ENCODE measurements at places on chromosomes 6 and 20. TPM values are rescaled to one million over a fixed set of nuclear protein-coding genes. Genes with fewer than 3 reads are reported as not detected.

DNA sequence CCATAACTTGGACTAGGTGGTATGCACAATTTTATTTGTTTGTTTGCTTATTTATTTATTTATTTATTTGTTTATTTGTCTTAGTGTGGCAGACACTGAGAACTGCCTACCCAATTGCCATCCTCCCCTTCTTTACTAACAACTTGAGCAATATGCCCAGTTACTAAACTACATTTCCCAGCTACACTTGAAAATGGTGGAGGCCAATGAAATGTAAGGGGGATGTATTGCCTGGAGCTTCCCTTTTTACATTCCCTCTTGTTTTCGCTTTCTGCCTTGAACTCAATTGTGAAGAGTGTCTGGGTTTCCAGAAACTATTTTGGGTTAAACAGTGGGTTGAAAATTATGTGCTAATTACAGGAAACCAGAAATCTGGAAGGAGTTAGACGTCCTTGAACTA is 152.7 kb upstream of the FKBP1C start:
- no peak for DNase-seq

DNA sequence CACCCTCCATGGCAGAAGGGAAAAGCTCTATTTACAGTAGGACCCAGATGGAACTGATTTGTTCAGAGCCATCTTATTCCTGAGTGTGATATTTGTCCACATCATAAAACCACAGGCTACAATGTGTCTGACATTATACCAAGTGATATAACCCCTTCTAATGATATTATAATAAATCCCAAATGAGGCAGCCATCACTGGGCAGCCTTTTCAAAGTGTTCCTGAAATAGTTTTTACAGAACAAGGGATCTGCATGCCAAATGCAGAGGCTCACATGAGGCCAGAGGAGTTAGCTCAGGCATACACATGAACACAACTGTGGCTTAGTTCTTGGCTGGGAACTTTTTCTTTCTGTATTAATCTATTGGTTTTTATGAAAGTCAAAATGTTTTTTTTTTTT is 207.7 kb downstream of the MAFB start:
- DNase-seq: no peak

SCRT2 gene
- total RNA-seq: not detected

DNA sequence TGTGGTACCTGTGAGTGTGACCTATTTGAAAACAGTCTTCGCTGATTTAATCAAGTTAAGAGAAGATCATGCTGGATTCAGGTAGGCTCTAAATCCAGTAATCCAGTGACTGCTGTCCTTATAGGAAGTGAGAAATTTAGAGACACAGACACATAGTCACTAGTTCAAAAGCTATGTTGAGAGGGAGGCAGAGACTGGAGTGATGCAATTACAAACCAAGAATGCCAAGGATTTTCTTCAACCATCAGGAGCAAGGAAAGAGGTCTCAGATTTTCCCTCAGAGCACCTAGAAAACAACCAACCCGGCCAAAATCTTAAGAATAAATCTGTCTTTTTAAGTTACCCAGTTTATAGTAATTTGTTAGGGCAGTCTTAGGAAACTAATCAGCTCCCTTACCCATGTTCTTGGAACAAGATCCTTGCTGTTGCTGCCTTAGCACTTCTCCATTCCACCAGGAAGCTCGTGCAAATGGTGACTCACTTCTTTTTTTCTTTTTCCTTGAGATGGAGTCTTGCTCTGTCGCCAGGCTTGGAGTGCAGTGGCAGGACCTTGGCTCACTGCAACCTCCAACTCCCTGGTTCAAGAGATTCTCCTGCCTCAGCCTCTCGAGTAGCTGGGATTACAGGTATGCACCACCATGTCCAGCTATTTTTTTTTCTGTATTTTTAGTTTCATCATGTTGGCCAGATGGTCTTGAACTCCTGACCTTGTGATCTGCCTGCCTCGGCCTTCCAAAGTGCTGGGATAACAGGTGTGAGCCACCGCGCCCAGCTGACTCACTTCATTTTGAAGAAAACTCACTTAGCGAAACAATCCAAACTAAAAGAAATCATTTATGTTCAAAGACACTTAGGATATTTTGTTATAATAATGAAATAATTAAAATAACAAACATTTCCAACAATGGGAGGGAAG is 34.4 kb upstream of the ZNF184 start:
- no peak for DNase-seq

GRCh38 chr6:37069639-37070038 is 64.2 kb downstream of the FGD2 start:
- no peak for DNase-seq

- DNase-seq: no peak
Measured at GRCh38 chr6:108633436-108633835, 72.7 kb downstream of the FOXO3 start.

PTGIS gene
- total RNA-seq: 31.3 TPM

- peak; percentile 60 for DNase-seq
Measured at GRCh38 chr20:46350201-46350985, 42.1 kb upstream of the CDH22 start.

- DNase-seq: no peak
Measured at GRCh38 chr6:68633281-68633971, 1.7 kb upstream of the ADGRB3 start.

KHDRBS2 gene
- 14.0 TPM for total RNA-seq

DNA sequence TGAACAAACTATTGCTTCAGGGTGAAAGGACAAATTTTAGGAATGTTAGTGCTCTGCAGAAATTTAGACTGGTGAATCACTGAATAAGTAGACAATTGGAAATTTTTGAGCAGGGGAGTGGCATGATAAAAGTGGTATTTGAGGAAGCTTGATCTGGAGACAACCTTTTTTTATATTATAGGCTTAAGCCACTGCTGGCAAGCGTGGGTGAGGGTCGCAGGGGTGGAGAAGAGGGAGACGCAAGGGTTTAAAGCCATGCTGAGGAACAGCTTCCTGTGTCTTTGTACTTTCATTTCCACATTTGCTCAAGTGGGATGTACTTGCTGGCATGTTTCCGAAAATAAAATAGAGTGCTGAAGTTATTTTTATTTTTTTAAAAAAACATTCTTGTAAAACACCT is 23.7 kb downstream of the NCOA7 start:
- no peak for DNase-seq

DNA sequence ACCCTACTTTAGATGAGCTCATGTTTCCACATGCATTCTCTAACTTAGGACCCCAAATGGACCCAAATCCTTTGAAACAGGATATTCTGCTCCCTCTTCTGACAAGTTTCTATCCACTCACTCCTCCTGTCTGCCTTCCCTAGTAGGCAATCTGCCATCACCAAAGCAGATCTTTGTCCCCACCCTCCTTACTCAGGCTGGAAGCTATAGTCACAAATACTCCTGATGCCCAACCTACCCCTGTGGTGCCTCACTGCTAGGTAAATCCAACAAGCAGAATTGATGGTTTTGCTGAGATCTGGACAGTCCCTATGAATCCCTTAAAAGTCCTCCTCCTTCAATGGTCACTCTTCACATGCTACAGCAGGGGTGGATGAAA is 21.7 kb downstream of the ELOVL5 start:
- no peak for DNase-seq

SYTL3 gene
- 0.25 TPM for total RNA-seq

- DNase-seq: peak; percentile 93
Measured at GRCh38 chr6:33276864-33277662, at the start of gene B3GALT4. Gene B3GALT4, plus strand, starts transcription at chr6:33277123. Its CDS starts 297 bp downstream, at chr6:33277420.

CALHM5 gene
- 0.07 TPM for total RNA-seq

DNA sequence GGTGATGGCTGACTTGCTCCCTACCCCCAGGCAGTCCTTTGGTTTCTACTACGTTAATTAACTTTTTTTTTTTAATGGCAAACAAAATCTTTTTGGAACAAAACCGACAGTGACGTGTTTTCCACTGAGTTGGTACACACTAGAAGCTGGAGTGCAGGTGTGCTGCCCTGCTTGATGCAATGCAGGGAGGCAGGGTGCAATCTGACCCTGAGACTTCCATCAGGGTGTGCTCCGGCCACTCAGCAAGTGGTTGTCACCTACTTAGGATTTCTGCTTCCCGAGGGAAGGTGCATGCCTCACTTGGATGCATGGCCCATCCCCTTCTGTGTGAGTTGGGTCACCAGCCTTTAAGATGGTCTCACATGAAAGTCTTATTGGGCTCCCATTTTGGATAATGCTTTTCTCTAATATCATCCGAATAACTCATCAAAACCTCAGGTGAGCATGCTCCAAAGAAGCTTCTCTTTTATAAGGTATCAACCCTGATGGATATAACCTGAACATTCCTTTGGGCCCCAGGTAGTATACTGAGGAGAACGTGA is 14.0 kb downstream of the RREB1 start:
- DNase-seq: no peak

DNA sequence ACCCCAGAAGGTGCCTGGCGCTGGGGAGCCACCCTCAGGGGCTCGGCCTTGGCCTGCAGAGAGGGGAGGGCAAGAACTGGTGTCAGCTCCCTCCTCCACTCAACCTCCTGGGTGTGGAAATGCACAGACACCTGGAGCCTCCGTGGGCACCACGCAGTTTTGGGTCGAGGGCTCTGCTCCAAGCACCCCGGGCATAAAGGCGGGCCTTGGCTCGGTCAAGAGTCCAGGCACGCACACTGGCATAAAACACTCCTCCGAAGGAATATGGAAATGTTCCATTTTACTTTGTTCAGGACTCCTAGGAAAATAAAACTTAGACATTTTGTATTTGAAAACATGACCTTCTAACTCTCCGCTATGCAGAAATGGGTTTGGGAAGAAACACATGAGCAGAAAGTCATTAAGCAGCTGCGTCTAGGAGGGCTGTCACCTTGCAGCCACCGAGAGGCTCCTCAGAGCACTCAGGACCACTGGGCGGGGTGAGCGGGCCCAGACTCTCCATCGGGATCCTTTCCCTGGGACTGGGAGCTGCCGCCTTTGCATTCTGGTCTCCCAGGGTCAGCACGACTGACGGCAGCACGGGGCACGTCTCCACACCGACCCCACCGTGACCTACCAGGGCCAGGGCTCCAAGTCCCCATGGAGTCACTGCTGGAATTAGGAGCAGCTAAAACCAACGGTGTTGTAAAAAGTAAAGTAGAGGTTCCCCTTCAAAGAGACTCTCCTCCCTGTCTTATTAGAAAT is 46.0 kb upstream of the DACT2 start:
- no peak for DNase-seq

Measured in neural progenitor cell (in vitro differentiated cells).